Esophagus squamous epithelium (tissue), 5 donors: ENCODE measurements at places on chromosomes 5 and 9.

GRCh38 chr9:8825585-8826147 lies 1026.1 kb upstream of the DMAC1 start:
- no peaks in the 10 kb centered on the region for H3K27me3 ChIP-seq
- no peak overlapping the region for H3K27ac ChIP-seq
- no peak for DNase-seq
- no peak overlapping the region for H3K4me3 ChIP-seq
- H3K4me1 ChIP-seq = no peaks in the 10 kb centered on the region

GRCh38 chr5:96064877-96065276 lies 103.2 kb upstream of the ELL2 start:
- H3K27me3 ChIP-seq = no peaks in the 10 kb centered on the region
- H3K4me3 ChIP-seq = no peak overlapping the region
- no peak for DNase-seq
- no peaks in the 10 kb centered on the region for H3K36me3 ChIP-seq
- H3K27ac ChIP-seq = peak overlapping the region; percentile 57

GRCh38 chr5:68217528-68217927 lies 2.0 kb downstream of the PIK3R1 start:
- H3K4me1 ChIP-seq = no peaks in the 10 kb centered on the region
- no peaks in the 10 kb centered on the region for H3K36me3 ChIP-seq
- H3K4me3 ChIP-seq = peak overlapping the region; percentile 94
- H3K27ac ChIP-seq = peak overlapping the region; percentile 93

DNA sequence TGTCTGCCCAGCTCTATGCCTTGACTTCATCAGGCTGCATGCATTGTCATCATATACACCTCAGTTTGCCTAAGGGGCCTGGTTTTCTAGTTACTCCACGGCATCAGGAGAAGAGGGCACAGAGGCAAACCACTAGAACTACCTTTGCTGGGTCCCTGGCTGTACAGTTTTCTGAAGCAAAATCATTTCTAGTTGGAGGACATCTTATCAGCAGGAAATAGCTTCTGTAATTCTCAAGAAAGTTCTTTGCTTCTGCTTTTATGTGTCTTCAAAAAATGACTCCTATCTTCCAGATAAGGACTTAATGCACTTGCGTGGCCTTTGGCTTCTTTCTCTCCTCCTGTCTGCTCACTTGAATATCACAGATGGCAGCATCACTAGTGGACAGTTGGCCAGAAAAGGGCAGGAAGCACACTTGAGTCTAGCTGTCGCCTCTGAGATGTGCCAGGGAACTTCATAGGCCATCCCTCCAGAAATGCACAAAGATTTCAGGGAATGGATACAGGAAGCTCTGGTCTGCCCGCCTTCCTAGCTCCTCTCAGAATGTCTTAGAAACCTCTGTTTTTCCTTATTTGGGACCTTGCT lies 22.4 kb upstream of the LTC4S start:
- H3K27me3 ChIP-seq = no peaks in the 10 kb centered on the region
- no peak overlapping the region for H3K27ac ChIP-seq
- no peak overlapping the region for H3K4me3 ChIP-seq
- H3K36me3 ChIP-seq = peaks cover 23% of the 10 kb centered on the region
- no peak for DNase-seq

- H3K27me3 ChIP-seq = no peaks in the 10 kb centered on the region
- DNase-seq = no peak
- no peaks in the 10 kb centered on the region for H3K36me3 ChIP-seq
- no peak overlapping the region for H3K4me3 ChIP-seq
- H3K4me1 ChIP-seq = no peaks in the 10 kb centered on the region
- no peak overlapping the region for H3K27ac ChIP-seq
These were observed 603.0 kb downstream of the NR2F1-AS1 start for GRCh38 chr5:92977846-92978540.

- no peak overlapping the region for H3K27ac ChIP-seq
- H3K36me3 ChIP-seq = no peaks in the 10 kb centered on the region
- no peaks in the 10 kb centered on the region for H3K4me1 ChIP-seq
- H3K27me3 ChIP-seq = no peaks in the 10 kb centered on the region
- DNase-seq = no peak
These were observed 571.3 kb upstream of the TLE4 start for GRCh38 chr9:79000230-79001002.

- no peaks in the 10 kb centered on the region for H3K36me3 ChIP-seq
- DNase-seq = no peak
- no peaks in the 10 kb centered on the region for H3K27me3 ChIP-seq
- no peak overlapping the region for H3K27ac ChIP-seq
- H3K4me1 ChIP-seq = no peaks in the 10 kb centered on the region
These were observed 1989.3 kb upstream of the WWC1 start for GRCh38 chr5:166302166-166302565.

GRCh38 chr9:136439481-136440408 lies at the start of gene INPP5E:
Gene INPP5E, minus strand, starts transcription at chr9:136439845. Its CDS starts 426 bp downstream, at chr9:136439419.
- peak within 1 kb of the TSS; percentile 88 for H3K4me3 ChIP-seq
- DNase-seq = no peak
- H3K36me3 ChIP-seq = peaks cover 10% of the 10 kb centered on the region
- no peaks in the 10 kb centered on the region for H3K27me3 ChIP-seq

- no peaks in the 10 kb centered on the region for H3K27me3 ChIP-seq
- no peak for DNase-seq
- no peak overlapping the region for H3K4me3 ChIP-seq
- H3K36me3 ChIP-seq = no peaks in the 10 kb centered on the region
- H3K4me1 ChIP-seq = peaks cover 14% of the 10 kb centered on the region
- no peak overlapping the region for H3K27ac ChIP-seq
These were observed 298.2 kb upstream of the ZNF608 start for GRCh38 chr5:125044491-125045282.
